ENCODE measurements at places on chromosomes 6 and 20. TPM values are rescaled to one million over a fixed set of nuclear protein-coding genes. Genes with fewer than 3 reads are reported as not detected.

CDSN gene
- not detected for total RNA-seq

C6orf120 gene
- total RNA-seq = 11.9 TPM

SLC22A16 gene
- total RNA-seq = not detected

CLPSL1 gene
- total RNA-seq = not detected

OXT gene
- total RNA-seq = not detected

BTN1A1 gene
- not detected for total RNA-seq

EPHA7 gene
- 0.05 TPM for total RNA-seq

SRSF12 gene
- 1.0 TPM for total RNA-seq

CALHM4 gene
- not detected for total RNA-seq

SLC25A27 gene
- total RNA-seq = 0.70 TPM

BCAS1 gene
- 1.1 TPM for total RNA-seq

OR2B6 gene
- not detected for total RNA-seq

DAAM2 gene
- not detected for total RNA-seq

RIN2 gene
- total RNA-seq = 34.0 TPM

GPLD1 gene
- total RNA-seq = 1.3 TPM

Data from A549 treated with RU486 at 1 μM for 4 hours (cell line).